ENCODE measurements at places on chromosomes 3 and 15.

GRCh38 chr3:179452176-179452564 is 900 bp upstream of the GNB4 start:
- no peak for DNase-seq

DNA sequence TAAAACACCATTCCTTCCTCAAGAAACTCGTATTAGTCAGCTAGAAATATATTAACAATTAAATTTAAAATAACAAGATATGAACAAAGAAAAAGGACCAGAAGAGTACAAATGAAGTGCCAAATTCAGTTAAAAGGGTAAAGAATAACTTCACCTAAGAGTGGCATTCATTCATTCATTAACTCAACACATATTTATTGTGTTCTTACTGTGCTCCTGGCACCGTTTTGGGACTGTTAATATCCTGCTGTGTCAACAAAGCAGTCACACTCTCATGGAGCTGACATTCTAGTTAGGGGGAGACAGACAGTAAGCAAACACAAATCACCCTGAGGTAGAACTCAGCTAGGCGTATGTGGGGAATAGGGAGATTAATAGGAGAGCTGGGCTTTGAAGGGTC is 123.6 kb upstream of the DPPA4 start:
- DNase-seq: no peak

GRCh38 chr15:38076786-38077185 is 142.3 kb downstream of the TMCO5A start:
- DNase-seq: no peak

DNA sequence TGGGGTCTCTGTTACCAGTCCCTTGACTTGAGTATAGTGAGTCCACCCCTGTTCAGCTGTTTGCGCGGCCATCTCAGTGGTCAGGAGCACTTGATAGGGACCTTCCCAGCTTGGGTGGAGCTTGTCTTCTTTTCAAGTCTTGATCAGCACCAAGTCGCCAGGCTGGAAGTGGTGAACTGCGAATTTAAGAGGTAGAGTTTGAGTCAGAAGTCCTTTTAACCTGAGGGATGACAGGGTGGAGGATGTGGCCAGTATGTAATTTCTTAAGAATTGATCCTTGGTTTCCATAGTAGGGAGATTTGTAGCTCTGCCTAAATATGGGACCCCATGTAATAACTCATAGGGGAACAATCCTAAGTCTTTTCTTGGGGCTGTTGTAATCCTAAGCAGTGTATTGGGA is 86.3 kb upstream of the XCR1 start:
- DNase-seq: no peak

DNA sequence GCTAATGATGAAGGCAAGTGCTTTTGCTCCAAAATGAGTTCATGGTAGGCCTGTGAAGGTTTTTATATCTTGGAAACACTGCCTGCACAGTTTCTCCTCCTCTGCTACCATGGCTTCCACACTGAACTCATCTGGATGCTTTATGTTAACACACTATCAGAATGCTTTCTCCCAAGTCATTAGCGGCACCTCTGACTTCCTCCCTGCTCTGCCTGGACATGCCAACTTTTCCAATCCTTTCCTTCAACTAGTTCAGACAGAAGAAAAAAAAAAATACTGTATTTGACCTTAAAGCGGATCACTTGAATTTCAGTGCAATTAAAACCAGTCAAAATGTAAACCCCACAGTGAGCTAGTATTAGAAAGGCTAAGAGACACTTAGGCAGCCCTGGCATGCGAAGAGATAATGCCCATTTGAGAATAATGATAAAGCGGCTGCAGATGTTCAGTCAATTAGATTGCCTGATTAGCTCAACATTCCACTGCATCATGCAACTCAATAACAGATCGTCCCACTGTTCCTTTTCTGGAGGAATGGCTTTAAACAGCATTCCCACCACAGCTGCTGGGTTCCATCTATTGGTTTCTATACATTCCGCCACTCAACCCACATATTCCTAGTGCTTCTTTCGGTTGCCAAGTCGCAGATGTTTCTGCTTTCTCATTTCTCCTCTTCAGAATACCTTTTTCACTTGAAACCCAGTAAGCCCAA is 51.7 kb downstream of the CNTN3 start:
- DNase-seq: no peak

GRCh38 chr3:117962750-117963149 is 1071.9 kb downstream of the IGSF11 start:
- no peak for DNase-seq

DNA sequence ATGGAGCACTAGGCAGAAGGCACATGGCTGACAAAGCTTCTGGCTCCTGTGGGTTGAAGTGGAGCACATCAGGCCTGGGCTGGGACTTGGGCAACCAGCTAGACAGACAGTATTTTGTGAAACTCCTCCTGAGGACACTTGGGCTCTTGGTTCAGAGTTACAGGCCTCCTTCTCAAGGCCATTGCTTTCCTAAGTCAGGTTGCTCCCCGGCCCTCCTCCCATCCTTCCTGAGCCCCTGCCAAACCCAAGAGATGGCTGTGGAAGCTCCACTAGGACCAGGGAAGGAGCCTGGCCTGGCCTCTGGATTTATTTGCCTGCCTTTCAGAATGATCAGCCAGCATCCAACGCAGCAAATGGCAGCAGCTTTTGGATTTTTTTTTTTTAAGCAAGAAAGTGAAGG is 56.3 kb downstream of the MAGEF1 start:
- no peak for DNase-seq

DNA sequence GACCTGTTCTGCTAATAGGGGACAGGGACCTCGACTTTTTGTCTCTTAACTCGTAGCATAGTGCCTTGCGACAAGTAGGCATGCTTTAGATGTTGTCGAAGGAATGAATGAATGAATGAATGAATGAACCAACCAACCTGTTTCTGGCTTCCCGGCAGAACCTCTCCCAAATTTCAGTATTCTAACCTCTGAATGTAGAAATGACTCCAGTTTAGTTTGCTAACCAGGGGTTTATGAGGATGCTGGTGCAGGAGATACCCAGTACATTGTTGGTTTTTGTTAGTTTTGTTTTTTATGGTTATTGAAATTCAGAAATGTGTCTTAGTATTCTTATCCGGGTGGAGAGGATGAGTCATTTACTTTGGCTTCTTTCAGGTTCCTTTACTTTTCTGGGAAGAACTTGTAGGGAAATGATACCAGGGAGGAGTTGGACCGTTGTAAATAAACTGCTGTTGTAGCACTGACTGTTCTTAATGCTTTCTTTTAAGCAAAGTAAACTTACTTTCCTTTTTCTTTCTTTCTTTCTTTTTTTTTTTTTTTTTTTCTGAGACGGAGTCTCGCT is 29.6 kb upstream of the EHHADH start:
- DNase-seq: no peak

- no peak for DNase-seq
These were observed 228.5 kb downstream of the NTRK3 start for GRCh38 chr15:88028024-88028423.

- no peak for DNase-seq
These were observed 14.2 kb upstream of the U2SURP start for GRCh38 chr3:142987080-142987700.

GRCh38 chr3:142853270-142854168 is 35.4 kb downstream of the PCOLCE2 start:
- no peak for DNase-seq

- no peak for DNase-seq
These were observed 2.6 kb upstream of the DAPK2 start for GRCh38 chr15:64048781-64049460.

- no peak for DNase-seq
These were observed 219.4 kb upstream of the THBS1 start for GRCh38 chr15:39361497-39361896.

- DNase-seq: no peak
These were observed 2.5 kb downstream of the DNAJB8 start for GRCh38 chr3:128464188-128464587.

DNA sequence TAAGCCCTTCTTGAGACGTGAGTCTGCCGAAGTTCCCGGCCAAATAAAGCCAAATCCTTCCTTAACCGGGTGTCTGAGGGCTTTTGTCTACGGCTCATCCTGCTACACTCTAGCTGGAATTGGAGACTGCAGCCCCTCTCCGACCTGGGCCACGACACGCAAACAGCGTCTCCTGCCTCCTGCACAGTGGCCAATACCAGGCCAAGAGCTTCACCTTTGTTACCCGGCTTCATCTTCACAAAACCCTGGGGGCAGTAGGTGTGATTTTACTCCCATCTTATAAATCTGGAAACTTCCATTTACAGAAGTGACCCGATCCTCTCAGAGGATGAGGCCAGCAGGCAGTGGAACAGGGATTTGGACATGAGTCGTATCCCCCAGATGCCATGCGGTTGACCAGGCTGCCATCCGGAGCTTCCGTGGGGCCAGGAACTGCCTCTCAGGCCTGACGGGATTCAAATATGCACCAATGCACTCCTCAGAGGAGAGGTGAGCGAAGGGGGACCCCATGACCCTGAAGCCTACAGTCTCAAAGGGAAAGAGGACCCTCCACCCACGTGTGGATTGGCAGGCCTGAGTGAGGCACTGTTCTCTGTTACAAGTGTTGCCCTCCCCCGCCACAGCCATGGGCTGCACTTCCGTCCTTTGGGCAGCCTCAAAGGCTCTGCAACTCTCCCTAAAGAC is 53.2 kb upstream of the KLF13 start:
- DNase-seq: no peak

GRCh38 chr3:154111365-154111935 is 9.7 kb upstream of the ARHGEF26 start:
- DNase-seq: no peak

DNA sequence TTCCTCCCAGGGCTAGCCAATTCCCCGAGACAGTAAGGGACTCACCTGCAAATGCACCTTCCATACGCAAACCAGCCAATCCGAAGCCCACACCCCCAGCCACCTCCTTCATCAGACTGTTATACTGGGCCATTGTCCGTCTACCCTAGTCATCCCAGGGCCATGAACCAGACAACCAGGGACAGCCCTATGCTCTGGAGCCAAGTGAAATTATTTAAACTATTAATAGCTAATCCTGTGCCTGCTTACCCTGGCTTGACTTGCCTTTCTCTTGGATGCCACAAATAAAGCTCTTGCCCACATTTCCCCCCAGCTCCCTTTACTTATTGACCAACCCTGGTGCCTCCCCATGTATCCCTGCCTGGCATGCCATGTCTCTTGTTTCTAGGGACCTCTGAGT is 4.0 kb upstream of the CHRNB4 start:
- no peak for DNase-seq

GRCh38 chr3:50278880-50279224 is at the start of gene LSMEM2:
LSMEM2 (plus strand) TSS chr3:50279087; CDS start chr3:50279114, 27 bp downstream.
- DNase-seq: no peak

GRCh38 chr3:194886836-194887235 is 201.2 kb downstream of the FAM43A start:
- no peak for DNase-seq

DNA sequence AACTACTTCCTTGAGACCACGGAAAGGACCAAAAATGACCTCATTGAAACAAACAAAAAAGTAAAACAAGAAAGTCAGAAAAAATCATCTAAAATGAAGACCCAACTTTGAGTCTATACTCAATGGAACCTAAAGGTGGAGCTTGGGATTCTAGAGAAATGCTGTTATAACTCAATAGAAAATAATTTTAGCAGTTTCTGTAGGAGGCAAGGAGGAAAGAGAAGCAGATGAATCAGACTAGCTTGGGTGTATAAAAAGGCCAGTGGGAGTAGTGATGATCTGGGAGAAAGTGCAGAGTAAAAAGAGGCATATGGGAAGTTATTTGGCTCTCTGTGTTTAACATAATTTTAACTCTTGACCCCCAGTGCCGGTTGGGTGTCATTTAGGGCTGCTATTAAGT is 94.4 kb downstream of the TMCO5A start:
- DNase-seq: no peak

GRCh38 chr15:57769266-57769665 is 62.8 kb downstream of the POLR2M start:
- DNase-seq: no peak

DNA sequence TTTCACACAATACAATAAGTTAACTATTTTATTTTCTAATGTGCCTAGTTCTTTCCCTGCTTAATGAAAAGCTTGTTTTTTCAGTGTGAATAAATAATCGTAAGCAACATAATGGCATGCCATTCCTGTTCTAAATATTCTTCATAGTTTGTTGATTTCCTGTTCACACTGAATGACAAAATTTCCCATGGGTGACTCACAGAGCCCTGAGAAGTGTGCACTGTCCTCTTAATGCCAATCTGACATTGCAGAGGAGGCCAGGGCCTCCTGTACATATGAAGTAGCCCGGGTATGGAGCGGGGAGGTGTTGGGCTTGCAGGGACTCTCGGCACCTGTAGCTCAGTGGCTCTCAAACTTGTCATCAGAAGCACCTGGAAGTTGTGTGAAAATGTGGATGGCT is 24.3 kb downstream of the CCR3 start:
- DNase-seq: no peak

DNA sequence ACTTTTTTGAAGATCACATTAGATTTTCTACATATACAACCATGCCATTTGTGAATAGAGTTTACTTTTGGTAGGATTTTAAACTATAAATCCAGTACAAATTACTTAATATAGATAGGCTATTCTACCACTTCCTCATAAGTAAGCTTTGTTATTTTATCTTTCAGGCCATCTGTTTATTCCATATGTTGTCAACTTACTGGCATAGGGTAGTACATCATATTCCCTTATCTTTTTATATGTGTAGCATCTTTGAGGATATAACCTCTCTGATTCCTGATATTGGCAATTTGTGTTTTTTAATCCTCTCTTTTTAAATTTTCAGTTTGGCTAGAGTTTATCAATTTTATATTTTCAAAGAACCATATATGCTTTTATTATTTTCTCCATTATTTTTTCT is 515.4 kb downstream of the DIPK2A start:
- DNase-seq: no peak

DNA sequence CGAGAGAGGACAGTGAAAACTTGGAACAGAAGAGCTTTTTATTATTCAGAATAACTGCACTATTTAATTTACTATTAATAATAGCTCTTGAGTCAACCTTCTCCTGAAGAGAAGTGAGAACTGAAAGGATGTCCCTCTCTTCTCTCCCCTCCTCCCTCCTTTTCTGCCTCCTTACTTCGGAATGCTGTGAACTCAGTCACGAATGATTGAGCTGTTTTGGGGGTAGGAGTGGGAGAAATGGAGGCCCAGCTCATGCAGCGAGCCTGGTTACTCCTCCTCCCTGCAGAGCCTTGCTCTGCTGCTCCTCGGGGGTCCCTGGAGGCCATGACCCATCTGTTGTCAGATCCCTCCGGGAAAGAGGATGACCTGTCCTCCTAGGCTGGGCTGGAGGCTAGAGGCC is 20.3 kb upstream of the INSYN1 start:
- no peak for DNase-seq

- DNase-seq: no peak
These were observed 9.1 kb upstream of the TIPARP start for GRCh38 chr3:156665291-156665690.

DNA sequence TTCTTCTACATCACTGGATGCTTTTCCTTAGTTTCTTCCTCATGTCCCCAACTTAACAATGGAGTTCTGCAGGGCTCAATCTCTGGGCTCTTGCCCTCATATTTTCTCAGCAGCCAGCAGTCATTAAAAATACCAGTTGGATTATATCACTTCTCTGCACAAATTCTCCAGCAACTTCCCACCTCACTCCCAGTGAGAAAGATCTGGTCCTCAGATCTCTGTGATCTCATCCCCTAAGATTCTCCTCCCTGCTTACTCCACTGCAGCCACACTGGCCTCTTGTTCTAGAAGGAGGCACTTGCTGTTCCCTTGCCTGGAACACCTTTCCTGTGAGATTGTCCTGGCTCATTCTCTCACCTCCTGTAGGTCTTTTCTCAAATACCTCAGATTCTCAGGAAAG is 6.1 kb downstream of the ERICH6 start:
- DNase-seq: no peak

All from NK-92 treated with Interleukin-12 subunit alpha and Interleukin-12 subunit beta, amount 100 ng/mL, for 24 hours (cell line).